ENCODE measurements at places on chromosomes 7 and 10.

DNA sequence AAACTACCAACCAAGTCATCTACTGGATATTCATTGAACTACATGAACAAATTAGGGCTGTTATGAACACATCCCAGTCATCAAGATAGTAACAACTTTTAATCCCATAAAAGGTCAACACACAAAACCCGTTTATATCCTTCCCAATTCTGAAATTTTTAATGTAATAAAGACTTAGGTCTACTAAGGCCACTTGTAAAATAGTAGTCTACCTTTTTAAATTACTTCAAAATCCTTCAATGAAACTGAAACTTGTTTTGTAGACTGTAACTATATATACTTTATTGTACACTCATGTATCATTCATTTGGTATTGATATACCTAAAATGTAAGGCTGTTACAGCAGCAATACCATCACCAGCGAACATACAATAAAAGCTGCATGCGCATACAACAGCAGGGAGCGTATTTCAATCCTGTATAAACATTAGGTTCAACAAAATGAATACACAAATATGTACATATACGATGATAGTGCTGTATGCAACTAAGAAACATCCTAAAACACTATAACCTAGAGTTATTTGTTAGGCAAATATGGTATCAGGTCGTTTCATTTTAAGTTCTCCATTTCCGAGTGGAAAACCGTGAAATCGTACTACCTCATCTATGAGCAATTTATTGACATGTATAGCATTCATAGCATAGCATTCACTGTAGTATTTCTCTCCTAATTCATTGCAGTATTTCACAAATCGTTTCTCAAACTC, 973 bp downstream of the ATAD1 start:
- DNase-seq, result no peak

DNA sequence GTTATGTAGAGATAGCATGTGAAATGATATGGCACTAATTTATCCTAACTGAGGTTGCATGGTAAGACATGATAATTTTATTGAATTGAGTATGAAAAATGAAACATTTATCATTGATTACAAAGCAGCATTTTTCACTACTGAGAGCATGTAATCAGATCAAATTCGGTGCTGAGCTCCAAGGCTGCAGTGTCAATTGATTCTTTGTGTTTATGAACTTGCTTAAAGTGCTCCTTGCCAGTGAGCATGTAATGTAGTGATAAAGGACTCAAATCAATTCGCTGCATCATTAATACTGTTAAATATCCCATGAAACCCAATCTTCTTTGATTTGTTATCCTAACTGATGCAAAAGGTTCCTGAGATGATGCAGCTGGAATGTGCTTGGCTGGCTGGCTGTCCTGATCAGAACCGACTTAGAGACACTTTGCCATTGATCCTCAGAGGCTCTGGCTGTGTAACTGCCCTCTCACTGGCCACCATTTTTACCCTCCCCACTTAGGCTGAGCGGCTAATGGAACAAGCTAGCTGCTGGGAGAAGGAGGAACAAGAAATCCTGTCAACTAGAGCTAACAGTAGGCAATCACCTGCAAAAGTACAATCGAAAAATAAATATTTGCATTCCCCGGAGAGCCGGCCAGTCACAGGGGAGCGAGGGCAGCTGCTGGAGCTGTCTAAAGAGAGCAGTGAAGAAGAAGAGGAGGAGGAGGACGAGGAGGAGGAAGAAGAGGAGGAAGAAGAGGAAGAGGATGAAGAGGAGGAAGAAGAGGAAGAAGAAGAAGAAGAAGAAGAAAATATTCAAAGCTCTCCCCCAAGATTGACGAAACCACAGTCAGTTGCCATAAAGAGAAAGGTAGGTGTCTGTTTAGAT, 89.8 kb upstream of the SAMD8 start:
- peak; percentile 14 for DNase-seq

- no peak for DNase-seq
Observed at GRCh38 chr10:88194961-88195367, 331.5 kb downstream of the PTEN start.

DNA sequence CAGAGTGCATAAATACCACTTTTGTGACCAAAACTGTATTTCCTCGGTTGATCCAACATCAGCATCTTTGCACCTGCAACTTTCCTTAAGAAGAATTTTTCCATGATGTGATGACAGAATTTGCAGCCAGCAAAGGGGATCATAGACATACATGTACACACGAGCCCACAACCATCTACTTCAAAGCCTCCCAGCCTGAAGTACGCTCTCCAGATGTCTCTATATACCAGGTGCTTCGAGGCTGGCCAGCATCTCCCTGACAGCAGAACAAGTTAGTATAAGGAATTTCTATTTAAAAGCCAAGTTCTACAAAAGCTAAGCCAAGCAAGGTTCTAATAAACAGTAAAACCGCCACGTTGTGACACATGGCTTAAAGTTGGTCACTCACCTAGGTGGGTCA, 328.5 kb downstream of the KCNMA1 start:
- no peak for DNase-seq

GRCh38 chr7:19489162-19489820, 219.5 kb downstream of the POLR1F start:
- DNase-seq, result no peak

DNA sequence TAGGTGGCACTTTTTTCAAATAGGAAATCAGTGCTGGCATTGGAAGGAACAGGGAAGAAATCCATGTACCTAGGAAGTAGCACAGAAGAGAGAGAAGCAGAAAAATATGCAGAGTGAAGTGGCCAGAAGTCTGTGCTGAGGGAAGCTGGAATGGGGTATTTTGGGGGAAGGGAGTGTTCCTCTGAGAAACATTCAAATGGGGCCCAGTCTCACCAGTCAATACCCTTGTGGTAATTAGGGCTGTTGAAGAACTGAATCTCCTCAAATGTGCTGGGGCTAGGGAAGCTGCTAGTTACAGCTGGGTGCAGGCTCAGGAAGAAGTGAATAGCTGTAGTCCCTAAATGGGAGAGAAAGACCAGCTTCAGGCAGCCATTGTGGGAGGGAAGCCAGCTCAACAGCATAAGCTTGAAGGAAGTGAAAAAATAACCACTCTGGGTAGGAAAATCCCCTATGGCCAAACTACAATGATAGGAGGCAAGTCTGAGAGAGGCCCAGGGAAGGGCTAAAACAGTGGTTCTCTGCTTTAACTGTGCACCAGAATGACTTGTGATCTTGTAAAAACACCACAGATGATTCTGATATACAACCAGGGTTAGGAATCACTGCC, 7.6 kb downstream of the NDST2 start:
- DNase-seq, result no peak
